ENCODE measurements at places on chromosomes 11 and 22.

- H3K27me3 ChIP-seq, result no peaks in the 10 kb centered on the region
- H3K4me1 ChIP-seq, result no peaks in the 10 kb centered on the region
- no peak for DNase-seq
Measured at GRCh38 chr11:122175306-122175705, 59.3 kb upstream of the BLID start.

DNA sequence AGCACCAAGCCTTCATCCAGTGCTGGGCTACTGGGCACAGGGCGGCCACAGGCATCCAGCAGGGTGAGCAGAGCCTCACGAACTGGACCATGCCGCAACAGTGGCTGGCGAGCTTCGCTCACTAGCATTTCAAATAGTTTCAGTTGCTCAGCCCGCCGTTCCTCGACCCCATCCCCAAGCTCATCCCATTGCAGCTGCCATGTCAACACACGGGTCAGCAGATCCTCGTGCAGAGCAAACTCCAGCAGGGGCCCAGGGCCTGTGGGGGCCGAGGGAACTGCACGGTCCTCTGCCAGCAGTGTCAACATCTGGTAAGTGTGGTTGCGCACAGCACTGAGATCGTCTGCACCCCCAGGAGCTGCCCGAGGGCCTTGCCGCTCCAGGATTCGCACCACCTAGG is 10.6 kb downstream of the FHIP1B start:
- peaks cover 12% of the 10 kb centered on the region for H3K4me1 ChIP-seq
- DNase-seq, result no peak
- peaks cover 27% of the 10 kb centered on the region for H3K36me3 ChIP-seq
- H3K27me3 ChIP-seq, result no peaks in the 10 kb centered on the region

DNA sequence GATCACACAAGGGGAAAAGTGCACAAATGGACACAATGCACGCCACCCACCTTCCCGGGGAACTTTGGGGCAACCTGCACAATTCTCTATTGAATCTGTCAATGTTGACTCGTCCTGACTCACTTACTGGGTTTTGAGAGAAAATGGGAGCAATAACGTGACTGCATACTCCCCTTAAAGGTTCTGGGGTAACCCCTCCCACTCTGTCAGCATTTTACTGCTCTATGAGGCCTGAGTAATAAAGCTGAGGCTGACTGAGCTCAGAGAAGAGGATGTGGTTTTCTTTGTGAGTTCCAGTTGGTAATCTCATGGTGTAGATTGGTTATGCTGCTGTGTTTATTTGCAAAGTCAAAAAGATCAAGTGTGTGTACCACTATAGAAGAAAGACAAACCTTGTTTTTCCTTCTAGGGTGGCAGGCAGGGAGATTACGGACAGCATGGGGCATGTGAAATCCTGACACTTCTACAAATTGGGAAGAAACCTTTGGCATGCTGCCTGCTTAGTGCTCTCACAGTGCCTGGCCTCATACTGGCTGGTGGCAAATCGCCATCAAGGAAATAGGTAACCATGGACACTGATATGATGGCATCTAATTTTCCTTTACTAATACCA is 16.1 kb upstream of the APOA1 start:
- peaks cover 58% of the 10 kb centered on the region for H3K4me1 ChIP-seq
- peaks cover 43% of the 10 kb centered on the region for H3K36me3 ChIP-seq
- H3K4me3 ChIP-seq, result peak overlapping the region; percentile 81
- H3K27me3 ChIP-seq, result no peaks in the 10 kb centered on the region

- no peak overlapping the region for H3K27ac ChIP-seq
- H3K4me1 ChIP-seq, result peaks cover 5% of the 10 kb centered on the region
- H3K36me3 ChIP-seq, result no peaks in the 10 kb centered on the region
- peaks cover 36% of the 10 kb centered on the region for H3K27me3 ChIP-seq
- H3K4me3 ChIP-seq, result no peak overlapping the region
- no peak for DNase-seq
Measured at GRCh38 chr11:27705873-27706820, 5.9 kb upstream of the BDNF start.

GRCh38 chr11:3914805-3915204 is 59.3 kb downstream of the STIM1 start:
- peak overlapping the region; percentile 47 for H3K27ac ChIP-seq
- peaks cover 54% of the 10 kb centered on the region for H3K4me1 ChIP-seq
- no peak for DNase-seq
- H3K36me3 ChIP-seq, result peaks cover 14% of the 10 kb centered on the region

GRCh38 chr11:46272816-46273427 is 4.5 kb upstream of the CREB3L1 start:
- peaks cover 23% of the 10 kb centered on the region for H3K27me3 ChIP-seq
- H3K27ac ChIP-seq, result no peak overlapping the region
- no peak overlapping the region for H3K4me3 ChIP-seq
- DNase-seq, result no peak
- H3K4me1 ChIP-seq, result peaks cover 7% of the 10 kb centered on the region
- H3K36me3 ChIP-seq, result no peaks in the 10 kb centered on the region

GRCh38 chr22:29946220-29946619 is 63.2 kb downstream of the MTMR3 start:
- no peaks in the 10 kb centered on the region for H3K27me3 ChIP-seq
- DNase-seq, result no peak
- H3K36me3 ChIP-seq, result no peaks in the 10 kb centered on the region
- H3K4me3 ChIP-seq, result no peak overlapping the region
- no peak overlapping the region for H3K27ac ChIP-seq
- peaks cover 8% of the 10 kb centered on the region for H3K4me1 ChIP-seq

DNA sequence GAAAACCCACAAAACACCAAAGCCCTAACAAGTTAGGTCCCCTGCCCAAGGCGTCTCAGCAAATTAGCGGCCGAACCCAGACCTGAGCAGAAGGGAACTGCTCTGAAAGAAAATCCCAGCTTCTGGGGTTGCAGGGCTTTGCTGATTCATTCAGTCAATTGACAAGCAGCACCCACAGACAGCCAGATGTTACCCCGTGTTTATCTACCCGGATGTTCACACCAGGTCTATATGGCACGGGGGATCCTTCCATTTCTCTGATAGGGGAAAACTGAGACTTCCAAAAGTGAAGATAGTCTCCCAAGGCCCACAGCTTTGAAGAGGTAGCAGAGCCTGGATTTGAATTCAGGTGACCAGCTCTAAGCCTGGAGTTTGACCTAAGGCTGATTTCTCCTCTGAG is 14.0 kb upstream of the OAF start:
- H3K4me1 ChIP-seq, result no peaks in the 10 kb centered on the region
- peaks cover 5% of the 10 kb centered on the region for H3K27me3 ChIP-seq
- DNase-seq, result no peak
- no peaks in the 10 kb centered on the region for H3K36me3 ChIP-seq
- no peak overlapping the region for H3K27ac ChIP-seq

Data from T-helper 2 cell treated with Interferon-gamma antibody and Interleukin-4, amounts not matched to agents 5 μg/mL and 100 μg/mL, for 36 hours (primary cell).